ENCODE measurements at places on chromosomes 2 and 18.

DNA sequence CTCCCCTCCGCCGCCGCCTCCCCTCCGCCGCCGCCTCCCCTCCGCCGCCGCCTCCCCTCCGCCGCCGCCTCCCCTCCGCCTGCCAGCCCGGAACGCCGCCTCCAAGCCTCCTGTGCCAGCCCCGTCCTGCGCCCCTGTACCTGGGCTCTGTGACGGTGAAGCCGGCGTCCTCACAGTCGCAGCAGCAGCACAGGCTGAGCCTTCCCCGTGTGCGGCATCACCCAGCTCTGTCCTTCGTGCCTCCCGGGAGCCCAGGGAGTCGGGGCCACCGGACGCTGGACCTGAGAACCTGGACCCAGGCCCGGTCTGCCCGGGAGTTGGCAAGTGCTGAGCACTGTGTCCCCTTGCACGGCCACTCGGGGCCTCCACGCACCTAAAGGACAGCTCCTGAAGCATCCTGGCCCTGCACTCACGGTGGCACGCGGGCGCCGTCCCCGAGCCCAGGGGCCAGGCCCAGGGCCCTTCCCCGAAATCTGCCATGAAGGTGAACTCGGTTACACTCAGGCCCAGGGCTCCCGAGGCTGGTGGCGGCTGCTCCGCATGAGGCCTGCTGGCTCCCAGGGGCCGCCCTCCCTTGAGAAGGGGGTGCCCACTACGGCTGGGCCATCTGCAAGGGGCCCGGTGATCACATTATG lies 32.9 kb downstream of the RTP5 start:
- DNase-seq: no peak

DNA sequence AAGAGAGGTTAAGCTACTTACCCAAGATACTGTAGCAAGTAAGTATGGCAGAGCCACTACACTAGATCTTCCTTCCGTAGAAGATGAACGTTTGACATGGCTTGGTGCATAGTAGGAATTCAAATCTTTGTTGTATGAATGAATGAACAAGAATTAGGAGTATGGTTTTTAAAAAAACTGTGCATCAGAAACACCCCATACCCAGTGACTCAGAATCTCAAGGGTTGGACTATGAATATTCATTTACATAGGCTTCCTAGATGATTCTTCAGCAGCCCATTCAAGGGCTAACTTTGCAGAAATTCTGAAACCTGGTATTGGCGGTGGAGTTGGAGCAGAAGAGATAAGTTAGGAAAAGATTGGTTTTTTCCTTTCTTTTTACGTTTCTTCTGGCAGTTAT lies 5.4 kb downstream of the ACTR3 start:
- no peak for DNase-seq

- DNase-seq: no peak
Observed at GRCh38 chr2:150572194-150572766, 84.8 kb upstream of the RND3 start.

DNA sequence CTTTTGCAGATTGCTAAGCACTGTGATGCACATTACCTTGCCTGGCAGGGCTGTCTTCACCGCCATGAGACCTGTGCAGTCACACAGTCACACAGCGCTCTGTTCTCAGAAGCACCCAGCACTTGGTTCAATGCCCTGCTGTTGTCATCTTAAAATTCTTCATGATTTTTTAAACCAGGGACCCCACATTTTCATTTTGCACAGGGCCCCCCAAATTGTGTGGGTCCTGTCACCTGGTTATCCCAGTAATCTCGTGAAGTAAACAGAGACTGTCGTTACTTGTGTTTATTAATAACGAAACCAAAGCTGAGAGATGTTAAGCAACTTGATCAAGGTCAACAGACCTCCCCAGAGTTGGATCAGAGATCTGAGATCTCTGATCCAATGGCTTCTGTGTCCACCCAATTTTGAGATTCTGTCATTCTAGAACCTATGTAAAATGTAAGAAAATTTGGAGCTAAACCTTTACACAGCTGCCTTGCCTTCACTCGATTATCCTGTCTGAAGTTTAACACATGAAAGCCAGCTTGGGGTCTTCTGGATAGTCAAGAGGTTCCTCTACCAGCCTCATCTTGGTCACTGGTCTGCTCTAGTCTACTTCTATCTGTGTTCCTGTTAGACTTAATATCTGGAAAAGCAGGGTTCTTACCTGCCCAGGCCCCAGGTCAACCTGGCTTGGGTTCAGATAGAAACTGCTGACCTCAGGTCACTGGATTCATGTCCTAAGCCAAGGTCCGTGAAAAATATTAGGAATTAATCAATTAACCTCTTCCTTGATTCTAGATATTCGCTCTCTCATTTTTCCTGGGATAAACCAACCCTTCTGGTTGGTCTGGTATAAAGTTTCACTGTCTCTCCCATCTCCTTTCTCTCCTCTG lies 13.7 kb upstream of the TTC39C start:
- no peak for DNase-seq

GRCh38 chr2:235570256-235570655 lies 76.4 kb downstream of the AGAP1 start:
- DNase-seq: no peak

DNA sequence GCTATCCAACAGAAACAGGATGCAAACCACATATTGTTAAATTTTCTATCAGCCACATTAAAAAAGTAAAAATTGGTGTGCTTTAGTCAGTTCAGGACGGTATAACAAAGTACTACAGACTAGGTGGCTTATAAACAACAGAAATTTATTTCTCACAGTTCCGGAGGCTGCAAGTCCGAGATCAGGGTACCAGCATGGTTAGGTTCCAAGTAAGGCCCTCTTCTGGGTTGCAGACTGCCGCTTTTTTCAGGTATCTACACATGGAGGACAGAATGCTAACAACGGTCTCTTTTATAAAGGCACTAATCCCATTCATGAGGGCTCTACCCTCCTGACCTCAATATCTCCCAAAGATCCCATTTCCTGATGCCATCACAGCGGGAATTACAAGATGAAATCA lies 10.5 kb downstream of the SMAD2 start:
- DNase-seq: no peak
